ENCODE measurements at places on chromosomes 12 and 14. TPM values are rescaled to one million over a fixed set of nuclear protein-coding genes. Genes with fewer than 3 reads are reported as not detected.

- no peak for DNase-seq
- no peak overlapping the region for H3K4me3 ChIP-seq
- H3K27ac ChIP-seq: peak overlapping the region; percentile 68
- H3K4me1 ChIP-seq: peaks cover 27% of the 10 kb centered on the region
Observed at GRCh38 chr12:113242026-113242418, 20.8 kb downstream of the TPCN1 start.

DNA sequence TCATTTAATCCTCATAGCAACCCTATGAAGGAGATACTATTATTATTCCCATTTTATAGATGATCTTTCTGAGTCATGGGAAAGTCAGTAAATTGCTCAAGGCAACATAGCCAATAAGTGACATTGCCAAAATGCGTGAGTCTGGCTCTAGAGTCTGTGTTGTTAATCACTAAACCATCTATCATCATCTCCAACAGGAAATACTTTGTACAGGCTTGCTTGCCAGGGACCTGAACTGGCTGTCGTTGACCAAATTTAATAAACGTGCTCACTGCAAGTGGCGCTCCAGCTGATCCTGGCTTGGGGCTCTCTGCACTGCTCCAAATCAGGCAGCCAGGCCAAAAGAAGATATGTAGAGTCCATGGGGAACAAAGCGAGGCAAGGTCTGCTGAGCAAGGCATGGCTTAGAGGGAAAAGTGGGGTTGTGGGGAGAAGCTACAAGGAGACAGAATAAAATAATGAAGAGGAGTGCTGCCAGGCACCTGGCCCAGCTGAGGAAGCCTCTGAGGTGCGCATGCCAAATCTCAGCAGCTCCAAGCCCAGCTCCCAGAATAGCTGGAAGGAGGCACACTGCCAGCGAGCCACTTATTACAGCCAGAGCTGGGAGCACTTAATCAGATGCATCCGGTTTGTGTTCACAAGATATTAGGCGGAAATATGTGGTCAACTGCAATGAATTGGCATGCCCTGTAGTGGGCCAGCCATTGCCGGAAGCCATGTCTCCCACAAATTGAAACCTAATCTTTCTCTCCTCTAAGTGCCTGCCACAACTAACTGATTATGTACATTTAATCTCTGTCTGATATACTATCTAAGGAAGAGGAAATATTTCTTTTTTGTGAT is 43.3 kb upstream of the PTPRO start:
- no peaks in the 10 kb centered on the region for H3K27me3 ChIP-seq
- no peaks in the 10 kb centered on the region for H3K4me1 ChIP-seq
- no peak overlapping the region for H3K27ac ChIP-seq
- H3K36me3 ChIP-seq: no peaks in the 10 kb centered on the region
- DNase-seq: peak; percentile 3
- H3K4me3 ChIP-seq: no peak overlapping the region

GRCh38 chr14:103090481-103091020 is 4.0 kb upstream of the EXOC3L4 start:
- DNase-seq: no peak
- H3K27me3 ChIP-seq: peaks cover 43% of the 10 kb centered on the region
- H3K27ac ChIP-seq: no peak overlapping the region
- peaks cover 11% of the 10 kb centered on the region for H3K4me1 ChIP-seq

TAS2R9 gene
- not detected for total RNA-seq

DNA sequence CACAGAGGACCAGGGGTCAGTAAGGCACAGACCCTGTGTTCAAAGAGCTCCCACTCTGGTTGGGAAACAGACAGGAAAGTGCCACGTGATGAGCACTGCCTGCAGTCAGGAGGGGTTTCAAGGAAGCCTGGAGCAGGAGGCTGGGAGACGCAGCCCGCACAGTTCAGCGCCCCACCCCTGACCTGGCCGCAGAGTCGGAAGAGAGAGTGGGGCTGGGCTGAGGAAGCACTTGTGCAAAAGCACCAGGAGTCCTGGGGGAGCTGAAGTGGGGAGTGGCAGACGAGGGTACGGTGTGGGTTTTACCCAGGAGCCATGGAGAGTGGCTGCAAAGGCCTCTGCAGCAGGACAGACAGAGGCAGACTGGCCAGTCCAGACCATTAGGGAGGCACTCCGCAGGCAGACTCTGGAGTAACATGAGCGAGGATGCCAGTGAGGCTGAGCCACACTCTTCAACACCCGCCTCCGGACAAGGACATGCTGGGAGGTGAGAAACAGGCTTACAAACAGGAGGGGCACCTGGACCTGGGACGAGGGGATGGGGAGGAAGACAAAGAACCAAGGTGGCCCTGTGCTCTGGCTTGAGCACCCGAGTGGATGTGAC is 85.7 kb upstream of the GPR68 start:
- H3K4me1 ChIP-seq: no peaks in the 10 kb centered on the region
- peaks cover 24% of the 10 kb centered on the region for H3K27me3 ChIP-seq
- no peak for DNase-seq

ANKRD33 gene
- total RNA-seq: not detected

GRCh38 chr12:88006351-88006750 is 22.9 kb downstream of the C12orf50 start:
- no peak for DNase-seq
- H3K27ac ChIP-seq: no peak overlapping the region
- H3K4me1 ChIP-seq: no peaks in the 10 kb centered on the region
- no peak overlapping the region for H3K4me3 ChIP-seq
- H3K27me3 ChIP-seq: no peaks in the 10 kb centered on the region

ITPR2 gene
- total RNA-seq: 9.0 TPM

Data from IMR-90 (cell line).